ENCODE measurements at places on chromosomes 12 and 14.

- DNase-seq: no peak
Measured at GRCh38 chr14:105069522-105069870, 4.3 kb upstream of the GPR132 start.

DNA sequence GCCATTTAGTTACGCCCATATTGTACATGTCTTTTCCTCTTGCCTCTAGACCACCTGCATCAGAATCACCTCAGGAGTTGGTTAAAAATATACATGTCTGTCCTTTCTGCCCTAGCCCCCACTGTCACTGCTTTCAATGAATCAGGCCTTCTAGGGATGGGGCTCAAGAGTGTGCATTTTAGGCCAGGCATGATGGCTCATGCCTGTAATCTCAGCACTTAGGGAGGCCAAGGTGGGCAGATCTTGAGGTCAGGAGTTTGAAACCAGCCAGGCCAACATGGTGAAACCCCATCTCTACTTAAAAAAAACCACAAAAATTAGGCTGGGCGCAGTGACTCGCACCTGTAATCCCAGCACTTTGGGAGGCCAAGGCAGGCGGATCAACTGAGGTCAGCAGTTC, 13.6 kb upstream of the TMED10 start:
- no peak for DNase-seq

- no peak for DNase-seq
Measured at GRCh38 chr12:90974286-90974685, 19.3 kb upstream of the CCER1 start.

DNA sequence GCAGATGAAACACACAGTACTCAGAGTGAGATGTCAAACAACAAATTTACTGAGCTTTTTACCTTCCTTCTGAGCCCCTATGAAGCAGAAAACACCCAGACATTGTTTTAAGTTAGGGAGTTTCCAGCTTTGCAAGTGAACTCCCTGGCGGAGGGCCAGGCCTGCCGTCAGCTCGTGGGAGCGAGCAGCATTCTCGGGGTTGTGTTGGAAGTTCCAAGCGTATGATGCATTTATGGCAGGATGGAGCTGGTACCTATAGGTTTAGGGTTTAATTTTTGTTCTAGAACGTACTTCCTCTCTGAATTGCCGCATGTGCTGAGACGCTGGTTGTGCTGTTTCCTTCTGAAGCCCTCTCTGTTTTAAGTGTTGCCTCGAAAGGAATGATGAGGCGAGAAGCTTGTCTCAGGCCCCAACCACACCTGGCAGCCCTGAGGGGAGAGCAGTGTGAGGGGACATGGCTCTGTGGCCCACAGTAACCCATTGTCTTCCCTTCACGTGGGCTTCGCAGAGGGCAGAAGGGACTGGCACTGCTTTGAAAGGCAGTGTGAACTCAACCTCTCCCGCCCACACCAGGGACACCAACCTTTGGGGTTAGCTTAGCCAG, 76.6 kb downstream of the SSPN start:
- DNase-seq: no peak

DNA sequence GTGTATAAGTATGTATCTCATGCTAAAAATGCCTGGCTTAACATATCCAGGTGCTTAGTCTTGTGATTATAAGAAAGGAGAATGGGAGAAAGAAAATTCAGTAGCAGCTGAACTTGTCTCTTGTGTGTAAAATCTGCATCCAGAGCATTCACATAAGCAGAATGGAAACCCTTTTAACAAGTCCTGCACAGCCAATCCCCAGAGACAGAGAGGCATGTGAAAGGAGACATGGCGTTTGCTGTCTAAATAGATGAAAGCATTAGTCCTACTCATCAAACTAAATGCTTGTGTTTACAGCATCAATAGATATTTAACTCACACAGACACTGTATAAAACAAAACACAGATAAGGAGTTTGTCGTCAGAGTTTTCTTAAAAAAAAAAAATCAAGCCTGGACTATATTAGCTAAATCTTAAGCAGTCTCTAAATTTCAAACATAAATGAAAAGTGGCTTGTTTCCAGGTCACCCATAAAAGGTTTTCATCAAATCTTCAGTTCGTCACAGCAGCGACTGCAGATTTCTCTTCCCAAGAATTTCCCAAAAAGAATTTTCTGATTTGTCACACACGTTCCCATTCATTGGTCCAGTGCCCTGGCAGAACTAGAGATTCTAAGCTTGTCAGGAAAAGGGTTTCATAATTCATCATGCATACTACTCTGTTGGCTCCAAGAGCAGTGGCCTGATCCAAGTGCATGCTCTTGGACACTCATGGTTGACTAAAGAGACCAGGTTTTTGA, 249.2 kb downstream of the BTG1 start:
- no peak for DNase-seq

DNA sequence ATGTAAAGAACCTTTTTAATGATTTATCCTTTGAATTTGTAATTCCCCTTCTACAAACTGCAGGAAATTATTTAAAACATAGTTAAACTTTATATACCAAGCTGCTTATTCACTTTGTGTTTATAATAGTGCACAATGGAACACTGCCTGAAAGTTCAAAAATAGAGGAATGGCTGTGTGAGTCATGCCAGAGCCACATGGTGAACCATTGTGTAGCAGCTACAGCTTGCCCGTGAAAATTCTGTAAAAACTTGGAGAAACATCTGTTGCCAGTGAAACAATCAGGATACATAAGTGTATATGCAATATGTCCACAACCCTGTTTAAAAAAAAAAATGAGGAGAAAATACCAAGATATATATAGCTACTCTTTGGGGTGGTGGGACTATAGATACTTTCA, 59.5 kb downstream of the VEZT start:
- no peak for DNase-seq

- no peak for DNase-seq
Measured at GRCh38 chr12:91978143-91978542, 167.5 kb downstream of the BTG1 start.

DNA sequence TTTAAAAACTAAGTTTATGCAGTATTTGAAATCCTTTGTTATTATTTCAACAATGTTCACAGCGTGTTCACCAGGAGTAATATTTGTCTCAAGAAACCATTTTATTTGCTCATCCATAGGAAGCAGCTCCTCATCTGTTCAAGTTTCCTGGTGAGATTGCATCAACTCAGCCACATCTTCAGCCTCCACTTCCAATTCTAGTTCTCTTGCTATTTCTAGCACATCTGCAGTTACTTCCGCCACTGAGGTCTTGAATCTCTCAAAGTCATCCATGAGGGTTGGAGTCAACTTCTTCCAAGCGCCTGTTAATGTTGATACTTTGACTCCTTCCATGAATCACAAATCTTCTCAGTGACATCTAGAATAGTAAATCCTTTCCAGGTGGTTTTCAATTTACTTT, 18.0 kb downstream of the CLEC9A start:
- no peak for DNase-seq

DNA sequence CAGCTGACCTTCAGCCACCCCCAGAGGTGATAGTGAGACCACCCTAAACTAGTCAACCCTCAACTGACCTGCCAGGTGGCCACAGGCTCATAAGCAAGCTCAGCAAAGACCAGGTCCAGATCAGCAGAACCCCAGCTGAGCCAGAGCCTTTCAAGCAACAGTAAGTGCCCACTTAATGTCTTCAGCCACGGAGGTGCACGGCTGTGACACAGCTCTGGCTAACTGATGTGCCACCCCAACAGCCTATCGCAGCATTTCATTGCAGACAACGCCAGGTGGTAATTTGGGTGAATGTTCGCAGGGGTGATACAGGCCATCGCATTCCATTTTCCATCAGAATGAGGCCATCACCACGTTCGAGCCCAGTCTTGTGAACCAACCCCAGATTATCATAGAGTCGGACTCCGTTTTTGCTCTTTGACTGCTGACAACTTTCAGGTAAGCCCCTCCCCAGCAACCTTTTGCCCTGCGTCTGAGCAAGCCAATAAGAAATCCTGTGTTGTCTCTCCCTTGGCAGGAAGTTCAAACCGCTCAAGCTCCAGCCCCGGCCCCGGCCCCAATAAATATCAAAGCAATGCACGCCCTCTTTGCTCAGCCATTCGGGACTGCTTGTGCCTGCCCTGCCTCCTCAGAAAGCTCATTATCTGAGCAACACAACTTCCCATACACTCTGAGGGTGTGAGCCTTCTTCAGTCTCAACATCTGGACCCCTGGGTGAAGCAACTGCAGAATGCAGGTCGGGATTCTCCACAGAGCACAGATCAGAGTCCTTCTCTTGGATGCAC, 44.4 kb downstream of the JAG2 start:
- DNase-seq: no peak

DNA sequence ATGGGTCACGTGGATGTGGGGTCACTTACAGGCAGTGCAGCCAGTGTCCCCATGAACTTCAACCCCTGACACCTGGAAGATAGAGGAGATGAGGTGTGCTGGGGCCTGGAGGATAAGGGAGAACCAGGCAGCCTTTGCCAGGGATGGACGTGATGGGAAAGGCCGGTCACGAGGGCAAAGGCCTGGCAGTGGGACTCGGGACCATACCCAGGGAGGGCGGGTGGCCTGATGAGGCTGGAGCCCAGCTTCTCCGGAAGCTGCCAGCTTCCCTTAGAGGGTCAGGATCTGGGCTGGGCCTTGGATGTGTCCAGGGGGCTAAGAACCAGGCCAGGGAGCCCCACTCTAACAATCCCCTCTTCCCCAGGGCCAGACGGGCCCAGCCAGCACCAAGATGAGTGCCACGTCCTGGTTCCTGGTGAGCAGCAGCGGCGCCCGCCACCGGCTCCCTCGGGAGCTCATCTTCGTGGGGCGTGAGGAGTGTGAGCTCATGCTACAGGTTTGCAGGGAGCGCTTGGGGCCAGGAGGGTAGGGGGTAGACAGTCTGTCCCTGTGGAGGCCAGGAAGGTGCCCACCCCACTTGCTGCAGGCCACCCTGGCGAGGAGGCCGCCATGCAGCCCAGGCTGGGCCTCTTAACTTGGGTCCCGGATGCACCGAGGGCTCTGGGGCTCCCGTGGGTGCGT, 3.1 kb downstream of the CEP170B start:
- no peak for DNase-seq

DNA sequence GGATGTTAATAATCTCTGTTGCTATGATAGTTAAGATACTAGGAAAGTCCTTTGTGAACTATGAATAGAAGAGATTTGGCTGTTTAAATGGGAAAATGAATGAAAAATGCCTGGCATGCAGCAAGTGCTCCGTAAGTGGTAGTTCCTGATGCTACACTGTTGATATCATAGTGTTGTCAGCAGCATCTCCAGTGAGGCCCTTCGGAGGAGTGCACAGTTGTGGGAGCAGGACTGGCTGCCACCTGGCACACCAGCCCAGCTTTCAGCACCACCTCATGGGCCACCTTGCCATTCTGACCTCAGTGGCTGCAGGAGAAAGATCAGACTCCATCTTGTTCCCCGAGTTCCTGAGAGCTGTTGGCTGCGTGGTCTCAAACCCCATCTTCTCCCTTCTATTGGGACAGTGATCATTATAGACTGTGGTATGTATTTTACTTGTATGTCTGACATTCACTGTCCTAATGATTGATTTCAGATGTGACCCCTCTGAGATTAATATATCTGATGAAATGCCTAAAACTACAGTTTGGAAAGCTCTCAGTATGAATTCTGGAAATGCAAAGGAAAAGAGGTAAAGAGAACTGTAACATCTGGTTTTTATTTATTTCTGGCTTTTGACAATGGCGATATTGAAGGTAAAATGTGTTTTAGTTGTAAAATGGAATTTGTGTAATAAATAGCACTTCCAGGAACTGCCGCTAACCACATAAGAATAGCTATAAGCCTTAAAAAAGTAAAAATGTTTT, 80.9 kb downstream of the SLC4A8 start:
- DNase-seq: no peak

DNA sequence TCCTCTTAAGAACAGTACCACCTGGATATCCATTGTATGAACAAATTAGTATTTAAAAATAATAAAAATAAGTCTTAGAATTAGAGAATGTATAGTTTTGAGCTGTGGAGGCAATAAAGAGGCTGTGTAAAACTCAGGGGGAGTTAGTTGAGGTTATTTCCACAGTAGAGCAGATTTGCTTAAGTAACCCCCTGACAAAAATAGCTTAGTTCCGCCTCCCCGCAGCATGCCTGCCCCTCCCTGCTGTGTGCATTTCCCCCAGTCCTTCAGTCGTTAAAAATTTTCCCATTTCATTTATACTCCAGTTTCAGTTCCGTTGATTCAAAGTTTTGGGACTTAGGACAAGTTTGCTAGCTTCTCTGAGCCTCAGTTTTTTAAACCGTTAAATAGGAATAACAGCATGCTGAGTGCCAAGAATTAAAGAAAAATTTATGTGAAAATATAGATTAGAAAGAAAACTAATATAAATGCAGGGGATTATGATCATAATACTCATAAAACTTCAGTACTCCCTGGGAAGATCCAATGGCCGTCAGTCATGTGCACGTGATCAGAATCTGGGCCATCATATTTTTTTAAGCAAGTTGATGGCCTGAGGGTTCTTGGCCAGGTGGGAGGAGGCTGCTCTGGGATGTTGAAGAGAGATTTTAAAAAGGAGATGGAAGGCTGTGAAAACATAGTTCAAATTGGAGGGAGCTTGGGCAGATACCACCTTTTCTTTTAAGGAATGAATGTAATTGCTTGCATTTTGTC, 14.5 kb upstream of the SLC38A2 start:
- no peak for DNase-seq

DNA sequence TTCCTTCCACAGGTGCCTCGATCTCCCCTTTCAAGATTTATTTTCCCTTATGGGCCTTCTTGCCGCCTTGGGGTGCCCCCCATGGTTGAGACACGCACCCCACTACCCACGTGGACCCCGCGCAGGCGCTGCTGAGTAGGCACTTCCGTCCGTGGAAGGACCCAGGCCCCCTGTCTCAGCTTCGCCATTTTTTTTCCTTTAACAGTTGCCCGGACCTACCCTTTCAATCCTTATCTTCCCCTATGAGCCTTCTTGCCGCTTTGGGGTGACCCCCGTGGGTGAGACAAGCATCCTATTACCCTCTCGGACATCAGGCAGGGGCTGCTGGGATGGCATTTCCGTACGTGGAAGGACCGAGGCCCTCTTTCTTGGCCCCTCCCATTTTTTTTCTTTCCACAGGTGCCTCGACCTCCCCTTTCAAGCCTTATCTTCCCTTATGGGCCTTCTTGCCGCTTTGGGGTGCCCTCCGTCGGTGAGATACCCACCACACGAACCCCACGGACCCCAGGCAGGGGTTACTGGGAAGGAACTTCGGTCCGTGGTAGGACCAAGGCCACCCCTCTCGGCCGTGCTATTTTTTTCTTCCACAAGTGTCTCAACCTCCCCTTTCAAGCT, 268.2 kb downstream of the ALG10 start:
- DNase-seq: no peak

- DNase-seq: no peak
Measured at GRCh38 chr12:47247418-47247817, 167.7 kb upstream of the AMIGO2 start.

GRCh38 chr14:76772300-76773187, 11.3 kb downstream of the VASH1 start:
- no peak for DNase-seq

- DNase-seq: no peak
Measured at GRCh38 chr12:6469092-6469491, 1.4 kb downstream of the VAMP1 start.

GRCh38 chr12:5197131-5197530, 153.5 kb downstream of the KCNA5 start:
- DNase-seq: no peak

- DNase-seq: no peak
Measured at GRCh38 chr12:47353508-47353907, 273.7 kb upstream of the AMIGO2 start.

GRCh38 chr12:71162832-71163763, 5.3 kb upstream of the TSPAN8 start:
- no peak for DNase-seq
